ENCODE measurements at places on chromosomes 5 and 9. TPM values are rescaled to one million over a fixed set of nuclear protein-coding genes. Genes with fewer than 3 reads are reported as not detected.

DNA sequence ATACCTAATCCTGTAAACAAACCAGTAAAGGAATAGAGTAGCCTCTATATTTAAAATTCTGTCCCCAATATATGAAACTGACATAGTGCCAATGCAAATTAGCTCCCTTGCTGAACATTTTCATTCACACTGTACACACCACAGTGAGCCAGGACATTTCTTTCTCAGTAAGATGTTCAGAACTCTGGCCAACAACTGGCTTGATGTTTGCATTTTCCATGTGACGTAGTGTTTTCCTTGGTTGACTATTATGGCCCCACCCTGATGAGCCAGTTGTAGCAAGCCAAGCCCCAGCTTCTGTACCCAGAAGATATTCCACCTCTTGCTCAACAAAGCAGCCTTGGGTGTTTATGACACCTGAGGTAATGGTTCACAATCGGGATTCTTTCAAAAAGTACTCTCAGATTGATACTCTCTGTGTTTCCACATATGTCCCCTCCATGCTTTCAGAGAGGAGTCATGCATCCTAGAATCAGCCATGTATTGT, 17.7 kb upstream of the ANXA1 start:
- H3K4me3 ChIP-seq, result no peak overlapping the region
- no peak overlapping the region for H3K27ac ChIP-seq
- peaks cover 16% of the 10 kb centered on the region for H3K4me1 ChIP-seq
- DNase-seq, result no peak
- no peaks in the 10 kb centered on the region for H3K36me3 ChIP-seq
- H3K27me3 ChIP-seq, result no peaks in the 10 kb centered on the region

DNA sequence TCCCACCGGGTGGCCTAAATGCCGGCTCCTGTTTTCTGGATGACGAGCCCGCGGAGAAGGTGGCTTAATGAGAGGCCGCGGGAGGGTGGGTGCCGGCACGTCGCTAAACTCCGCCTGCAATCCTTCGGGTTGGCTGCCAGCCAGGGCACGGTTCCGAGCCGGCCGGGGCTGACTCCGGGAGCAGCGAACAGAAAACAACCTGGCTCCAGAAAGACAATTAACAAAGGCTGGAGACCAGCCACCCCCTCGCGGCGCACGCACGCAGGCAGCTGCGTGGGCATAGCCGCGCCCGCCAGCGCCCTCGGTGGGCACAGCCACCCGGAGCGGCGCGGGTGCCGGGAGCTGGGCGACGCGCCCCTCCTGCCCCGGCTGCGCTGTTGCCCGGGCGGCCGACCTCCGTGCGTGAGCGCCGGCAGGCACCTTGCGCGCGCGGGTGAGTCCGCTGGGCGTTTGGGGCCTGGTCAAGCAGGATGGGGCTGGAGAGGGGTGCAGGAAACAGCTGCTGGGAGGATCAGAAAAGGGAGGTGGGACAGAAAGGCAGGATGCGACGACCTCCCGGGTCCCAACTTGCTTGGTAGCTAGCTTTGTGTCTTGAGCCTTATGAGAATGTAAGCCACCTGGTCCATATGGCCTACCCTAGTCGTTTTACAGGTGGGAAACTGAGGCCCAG, at the start of gene ARHGEF37:
TSS of gene ARHGEF37 (plus strand) at position 307 of the 670 bp plus-strand sequence. CDS start 16,272 bp downstream, outside the sequence.
- H3K27me3 ChIP-seq, result no peaks in the 10 kb centered on the region
- peaks cover 22% of the 10 kb centered on the region for H3K4me1 ChIP-seq
- peak; percentile 95 for DNase-seq
- peak within 1 kb of the TSS; percentile 77 for H3K27ac ChIP-seq

DNA sequence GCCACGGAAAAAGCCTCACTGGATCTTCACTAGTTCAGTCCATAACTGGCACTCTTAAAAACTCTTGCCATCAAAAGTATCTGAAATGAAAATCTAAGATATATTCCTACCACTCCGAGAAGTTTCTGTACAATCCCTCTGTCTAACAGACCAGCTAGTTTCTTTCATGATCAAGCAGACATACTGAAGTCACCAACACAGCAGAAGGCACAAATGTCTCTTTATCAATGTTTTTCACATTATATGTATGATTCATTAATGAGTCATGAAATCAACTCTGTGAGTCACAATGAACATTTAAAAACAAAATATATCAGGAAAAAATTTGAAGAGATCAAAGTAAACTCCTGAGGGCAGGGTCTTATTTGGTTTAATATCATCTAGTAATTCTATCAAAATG, 50.8 kb downstream of the F2R start:
- H3K27ac ChIP-seq, result no peak overlapping the region
- H3K4me3 ChIP-seq, result no peak overlapping the region
- H3K4me1 ChIP-seq, result no peaks in the 10 kb centered on the region
- DNase-seq, result no peak
- no peaks in the 10 kb centered on the region for H3K36me3 ChIP-seq
- H3K27me3 ChIP-seq, result no peaks in the 10 kb centered on the region

- peaks cover 7% of the 10 kb centered on the region for H3K27me3 ChIP-seq
- H3K4me3 ChIP-seq, result peak overlapping the region; percentile 37
- H3K4me1 ChIP-seq, result peaks cover 22% of the 10 kb centered on the region
- H3K27ac ChIP-seq, result peak overlapping the region; percentile 21
- DNase-seq, result no peak
These were observed 635 bp downstream of the FBN2 start for GRCh38 chr5:128537221-128537999.

DNA sequence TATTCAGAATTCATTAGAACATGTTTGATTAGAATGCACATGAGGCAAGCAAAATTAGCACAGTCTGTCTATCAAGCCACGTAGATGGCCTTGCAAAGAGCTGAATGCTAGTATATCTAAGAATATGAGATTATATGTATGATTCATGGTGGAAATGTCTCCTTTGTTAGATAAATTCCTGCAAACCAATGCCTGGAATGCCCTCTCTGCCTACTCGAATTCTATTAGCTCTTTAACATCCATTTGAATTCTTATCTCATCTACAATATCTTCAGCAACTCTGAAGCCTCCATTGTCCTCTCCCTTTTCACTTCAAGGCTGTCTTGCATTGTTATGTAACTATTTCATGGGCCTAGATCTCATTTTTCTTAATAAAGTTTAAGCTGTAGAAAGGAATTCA, 205.5 kb downstream of the TMC1 start:
- H3K27ac ChIP-seq, result no peak overlapping the region
- DNase-seq, result no peak
- H3K4me3 ChIP-seq, result no peak overlapping the region
- no peaks in the 10 kb centered on the region for H3K36me3 ChIP-seq
- no peaks in the 10 kb centered on the region for H3K4me1 ChIP-seq

DNA sequence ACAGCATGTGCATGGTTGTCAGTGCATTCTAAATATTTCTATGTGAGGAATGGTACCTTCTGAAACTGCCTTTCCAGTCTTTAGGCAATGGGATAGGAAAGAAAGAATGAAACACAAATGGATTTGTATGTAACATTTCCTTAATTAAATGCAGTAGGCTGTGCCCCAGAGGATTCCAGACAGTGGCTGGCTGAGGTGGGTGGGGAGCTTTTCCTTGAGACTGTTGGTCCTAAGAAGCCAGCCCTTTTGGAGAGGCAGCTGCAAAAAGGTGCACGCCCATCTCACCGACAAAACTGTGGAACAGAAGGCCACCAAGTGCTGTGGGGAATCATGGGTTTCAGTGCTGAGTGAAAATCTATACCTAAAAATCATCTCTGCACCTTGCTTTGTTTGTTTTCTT, 6.8 kb upstream of the CKMT2 start:
- no peaks in the 10 kb centered on the region for H3K36me3 ChIP-seq
- H3K27ac ChIP-seq, result no peak overlapping the region
- DNase-seq, result no peak
- H3K4me1 ChIP-seq, result no peaks in the 10 kb centered on the region
- H3K4me3 ChIP-seq, result no peak overlapping the region
- H3K27me3 ChIP-seq, result no peaks in the 10 kb centered on the region

DNA sequence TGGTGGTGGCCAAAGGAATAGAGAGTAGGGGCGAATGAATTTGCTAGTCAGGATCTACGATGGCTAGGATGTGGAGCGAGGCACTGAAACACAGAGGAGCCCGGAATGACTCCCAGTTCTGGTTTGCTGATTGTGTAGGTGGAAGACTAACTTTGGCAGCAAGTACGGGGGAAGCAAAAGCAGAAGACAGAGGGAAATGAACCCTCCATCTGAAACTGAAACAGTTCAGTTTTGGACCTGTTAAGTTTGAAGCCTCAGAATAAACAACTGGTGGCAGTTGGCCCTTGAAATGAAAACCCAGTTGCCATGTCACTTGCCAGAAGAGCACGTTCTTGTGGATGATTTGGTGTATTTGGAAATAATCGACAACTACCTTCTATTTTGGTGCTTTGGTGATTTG, 15.4 kb upstream of the SMIM15 start:
- DNase-seq, result no peak
- no peak overlapping the region for H3K4me3 ChIP-seq
- H3K27ac ChIP-seq, result no peak overlapping the region
- no peaks in the 10 kb centered on the region for H3K27me3 ChIP-seq

GRCh38 chr9:126979461-126979860, 64.9 kb downstream of the RALGPS1 start:
- DNase-seq, result no peak
- H3K4me1 ChIP-seq, result peaks cover 7% of the 10 kb centered on the region
- H3K27ac ChIP-seq, result no peak overlapping the region
- H3K36me3 ChIP-seq, result peaks cover 3% of the 10 kb centered on the region
- H3K27me3 ChIP-seq, result no peaks in the 10 kb centered on the region

GRCh38 chr5:93607367-93608258, 24.6 kb downstream of the NR2F1 start:
- peaks cover 27% of the 10 kb centered on the region for H3K4me1 ChIP-seq
- H3K4me3 ChIP-seq, result no peak overlapping the region
- no peak for DNase-seq
- H3K36me3 ChIP-seq, result no peaks in the 10 kb centered on the region
- H3K27me3 ChIP-seq, result peaks cover 63% of the 10 kb centered on the region
- no peak overlapping the region for H3K27ac ChIP-seq

DNA sequence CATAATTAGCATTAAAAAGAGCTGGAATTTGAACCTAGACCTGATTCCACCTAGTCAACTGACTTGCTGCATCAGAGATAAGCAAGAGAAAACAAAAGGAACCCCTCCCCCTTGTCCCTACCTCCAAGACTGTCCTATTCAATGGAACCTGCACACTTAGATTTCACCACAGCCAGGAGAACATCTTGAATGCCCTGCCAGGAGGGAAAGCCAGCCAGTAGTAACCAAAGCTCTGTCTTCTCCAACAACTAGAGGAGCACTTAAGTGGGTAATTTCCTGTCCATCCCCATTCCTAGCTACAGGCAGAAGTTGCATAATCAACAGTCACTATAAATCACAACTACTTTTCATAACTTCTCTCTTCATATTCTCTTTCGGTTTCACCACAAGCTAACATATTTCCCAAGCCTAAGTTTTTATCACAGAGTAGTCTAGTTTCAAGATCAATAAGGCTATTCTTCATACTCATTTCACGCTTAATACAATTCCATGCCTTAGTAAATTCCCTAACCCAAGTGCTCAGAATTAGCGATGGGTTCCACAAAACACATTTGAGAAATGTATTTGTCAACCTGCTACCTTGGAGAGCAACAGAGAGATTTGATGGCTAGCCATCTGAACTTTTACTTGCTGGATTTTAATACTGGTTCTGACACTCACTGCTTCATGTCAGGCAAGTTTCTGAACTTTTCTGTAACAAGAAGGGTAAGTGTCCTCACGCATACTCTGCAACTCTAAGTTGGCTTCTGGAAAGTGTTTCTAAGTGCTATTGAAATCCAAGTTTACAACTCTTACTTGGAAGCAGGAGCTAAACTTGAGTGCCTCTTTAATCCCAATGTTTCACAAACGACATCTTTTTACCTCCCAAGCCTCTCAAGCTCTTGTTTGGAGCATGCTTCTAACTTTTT, 2.0 kb downstream of the DENND1A start:
- no peaks in the 10 kb centered on the region for H3K36me3 ChIP-seq
- DNase-seq, result no peak
- H3K27ac ChIP-seq, result peak overlapping the region; percentile 86
- peaks cover 42% of the 10 kb centered on the region for H3K4me1 ChIP-seq
- H3K4me3 ChIP-seq, result no peak overlapping the region

DNA sequence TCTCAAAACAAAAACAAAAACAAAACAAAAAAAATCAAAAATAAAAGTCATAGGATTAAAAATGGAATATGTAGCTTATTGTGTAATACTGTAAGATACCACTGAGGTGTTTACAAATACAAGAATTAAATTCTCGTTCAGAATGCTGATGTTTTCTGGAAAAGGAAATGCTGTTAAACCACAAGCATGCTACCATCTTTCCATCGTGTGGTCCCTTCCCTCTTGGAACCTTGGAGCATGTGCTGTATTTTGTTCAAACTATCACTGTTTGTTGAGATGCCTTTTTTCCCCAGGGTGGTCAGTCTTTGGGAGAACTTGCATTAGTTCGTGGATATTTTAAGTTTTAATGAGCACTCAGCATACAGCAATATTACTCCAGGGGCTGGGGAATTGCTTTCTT, 39.7 kb downstream of the SUB1 start:
- no peaks in the 10 kb centered on the region for H3K36me3 ChIP-seq
- no peak overlapping the region for H3K27ac ChIP-seq
- no peak overlapping the region for H3K4me3 ChIP-seq
- no peaks in the 10 kb centered on the region for H3K4me1 ChIP-seq
- no peaks in the 10 kb centered on the region for H3K27me3 ChIP-seq
- no peak for DNase-seq

DNA sequence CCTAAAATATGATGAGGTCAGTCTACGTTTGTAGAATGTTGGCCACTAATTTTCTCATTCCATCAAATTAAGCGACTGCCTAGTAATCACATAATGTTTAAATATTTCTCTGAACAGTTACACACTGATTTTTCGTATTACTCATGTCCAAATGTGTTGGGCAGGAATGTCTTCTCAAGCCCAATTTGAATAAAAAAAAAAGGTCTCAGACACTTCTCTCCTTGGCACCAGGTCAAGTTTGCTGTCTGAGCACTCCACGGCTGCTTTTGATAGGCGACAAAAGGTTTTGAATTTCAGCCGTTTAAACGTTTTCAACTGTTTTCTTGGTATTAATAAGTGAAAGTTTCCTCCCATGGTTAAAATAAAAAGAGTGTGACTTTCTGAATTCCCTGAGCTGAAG, 542.1 kb downstream of the IRX1 start:
- no peak overlapping the region for H3K27ac ChIP-seq
- H3K36me3 ChIP-seq, result no peaks in the 10 kb centered on the region
- H3K27me3 ChIP-seq, result no peaks in the 10 kb centered on the region
- DNase-seq, result no peak
- no peaks in the 10 kb centered on the region for H3K4me1 ChIP-seq

Gene MCTP1
- total RNA-seq, result 43.8 TPM

Gene GARIN3
- total RNA-seq, result not detected

Gene CFAP157
- 0.77 TPM for total RNA-seq

Gene TXN
- 97.2 TPM for total RNA-seq

Gene PRSS3
- 2.1 TPM for total RNA-seq

Gene IGFBPL1
- not detected for total RNA-seq
